ENCODE measurements at places on chromosomes 16 and 17.

DNA sequence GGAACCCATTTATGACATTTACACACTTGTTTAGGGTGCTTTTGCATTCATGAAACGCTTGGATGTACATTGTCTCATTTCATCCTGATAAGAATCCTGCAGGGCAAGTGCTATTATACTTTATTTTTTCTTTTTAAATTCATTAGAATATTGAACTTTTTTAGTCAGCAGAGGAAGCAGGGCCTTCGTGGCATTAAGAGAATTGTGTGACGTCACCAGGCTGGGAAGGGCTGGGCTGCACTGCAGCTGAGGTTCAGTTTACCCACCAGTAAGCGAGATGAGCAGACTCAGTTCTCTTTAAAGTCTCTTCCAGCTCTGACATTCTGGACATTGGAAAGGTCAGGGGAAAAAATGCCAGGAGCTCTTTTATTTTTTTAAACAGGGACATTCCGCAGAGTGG is 159.0 kb downstream of the MRM1 start:
- no peak for DNase-seq

DNA sequence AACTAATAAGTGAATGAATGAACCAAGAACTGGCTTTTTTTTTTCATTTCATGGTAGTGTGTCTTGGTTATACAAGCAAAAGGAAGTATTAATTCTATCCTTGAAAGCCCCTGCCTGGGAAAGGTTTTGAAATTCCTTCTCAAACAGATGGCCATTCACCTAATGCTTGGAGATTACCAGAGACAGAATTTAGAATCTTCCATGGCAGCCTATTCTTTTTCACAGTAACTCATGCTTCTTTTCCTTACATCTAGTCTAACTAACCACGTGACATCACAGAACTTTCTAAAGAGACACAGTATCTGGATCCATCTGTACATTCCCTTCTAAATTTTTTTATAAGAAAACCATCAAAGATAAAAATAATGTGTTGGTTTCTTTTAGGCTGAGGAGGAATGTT is 151.6 kb downstream of the FTO start:
- DNase-seq, result no peak

DNA sequence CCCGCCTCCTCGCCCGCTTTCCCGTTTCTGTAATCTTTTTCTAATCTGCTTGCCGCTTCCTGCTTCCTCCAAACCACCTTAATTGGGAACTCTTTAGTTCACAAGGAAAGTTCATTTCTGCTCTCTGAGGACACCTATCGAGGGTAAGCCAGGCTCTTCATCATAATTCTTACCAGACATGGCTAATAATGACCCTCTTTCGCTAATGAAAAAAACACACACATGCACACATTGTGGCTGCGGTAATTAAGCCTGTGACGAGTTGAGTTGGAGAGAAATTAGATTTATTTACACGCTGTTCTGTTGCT is 100.6 kb downstream of the ZNF423 start:
- no peak for DNase-seq

GRCh38 chr16:89022051-89022836 is 45.2 kb upstream of the CBFA2T3 start:
- no peak for DNase-seq

DNA sequence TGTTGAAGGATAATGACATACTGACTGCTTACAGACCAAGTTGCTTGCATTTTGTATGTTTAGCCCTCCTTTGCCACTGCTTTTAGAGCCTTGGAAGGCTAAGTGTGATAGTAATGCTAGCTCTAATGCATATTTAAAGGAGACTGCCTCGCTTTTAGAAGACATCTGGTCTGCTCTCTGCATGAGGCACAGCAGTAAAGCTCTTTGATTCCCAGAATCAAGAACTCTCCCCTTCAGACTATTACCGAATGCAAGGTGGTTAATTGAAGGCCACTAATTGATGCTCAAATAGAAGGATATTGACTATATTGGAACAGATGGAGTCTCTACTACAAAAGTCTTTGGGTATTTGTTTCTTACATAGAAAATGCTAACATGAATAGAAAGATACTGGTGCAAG is 19.1 kb downstream of the CAPNS2 start:
- no peak for DNase-seq

GRCh38 chr16:66156538-66156937 is 210.0 kb upstream of the CDH5 start:
- DNase-seq, result no peak

GRCh38 chr17:59315866-59316265 is 15.6 kb upstream of the YPEL2 start:
- DNase-seq, result no peak

- no peak for DNase-seq
These were observed 85.9 kb upstream of the PLCG2 start for GRCh38 chr16:81693041-81693743.

- no peak for DNase-seq
These were observed 139.5 kb downstream of the ZNF423 start for GRCh38 chr16:49716339-49716934.

- DNase-seq, result no peak
These were observed 691.4 kb downstream of the CDH8 start for GRCh38 chr16:61344791-61345190.

DNA sequence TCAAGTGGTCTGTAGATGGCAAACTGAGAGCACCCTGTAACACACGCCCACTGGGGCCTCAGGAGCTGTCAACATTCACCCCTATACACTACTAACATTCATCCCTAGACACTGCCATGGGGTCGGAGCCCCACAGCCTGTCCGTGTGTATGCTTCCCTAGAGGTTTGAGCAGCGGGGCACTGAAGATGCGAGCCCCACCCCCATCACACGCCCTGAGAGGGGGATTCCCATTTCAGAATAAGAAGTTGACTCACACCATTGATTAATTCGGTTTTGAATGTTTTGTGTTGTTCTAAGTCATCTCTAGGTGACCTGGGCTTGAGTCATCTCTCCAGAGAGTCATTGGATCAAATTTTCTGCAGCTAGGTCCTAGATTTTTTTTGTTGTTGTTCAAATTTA is 37.3 kb upstream of the MMD start:
- DNase-seq, result no peak

GRCh38 chr17:73841431-73842060 is 197.3 kb upstream of the SDK2 start:
- DNase-seq, result no peak

DNA sequence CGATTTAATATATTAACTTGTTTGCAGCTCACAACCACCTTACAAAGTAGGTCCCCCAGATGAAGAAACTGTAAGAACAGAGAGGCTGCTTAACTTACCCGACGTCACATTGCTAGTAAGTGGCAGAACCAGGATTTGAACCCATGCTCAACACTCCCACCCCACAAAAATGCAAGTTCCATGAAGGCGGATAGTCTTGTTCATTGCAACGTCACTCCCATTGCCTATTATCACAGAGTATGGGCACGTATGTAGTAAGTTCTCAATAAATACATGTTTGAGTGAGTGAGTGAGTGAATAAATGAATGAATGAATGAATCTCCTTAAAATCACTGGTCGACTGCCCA is 1.1 kb downstream of the USP31 start:
- DNase-seq, result no peak

DNA sequence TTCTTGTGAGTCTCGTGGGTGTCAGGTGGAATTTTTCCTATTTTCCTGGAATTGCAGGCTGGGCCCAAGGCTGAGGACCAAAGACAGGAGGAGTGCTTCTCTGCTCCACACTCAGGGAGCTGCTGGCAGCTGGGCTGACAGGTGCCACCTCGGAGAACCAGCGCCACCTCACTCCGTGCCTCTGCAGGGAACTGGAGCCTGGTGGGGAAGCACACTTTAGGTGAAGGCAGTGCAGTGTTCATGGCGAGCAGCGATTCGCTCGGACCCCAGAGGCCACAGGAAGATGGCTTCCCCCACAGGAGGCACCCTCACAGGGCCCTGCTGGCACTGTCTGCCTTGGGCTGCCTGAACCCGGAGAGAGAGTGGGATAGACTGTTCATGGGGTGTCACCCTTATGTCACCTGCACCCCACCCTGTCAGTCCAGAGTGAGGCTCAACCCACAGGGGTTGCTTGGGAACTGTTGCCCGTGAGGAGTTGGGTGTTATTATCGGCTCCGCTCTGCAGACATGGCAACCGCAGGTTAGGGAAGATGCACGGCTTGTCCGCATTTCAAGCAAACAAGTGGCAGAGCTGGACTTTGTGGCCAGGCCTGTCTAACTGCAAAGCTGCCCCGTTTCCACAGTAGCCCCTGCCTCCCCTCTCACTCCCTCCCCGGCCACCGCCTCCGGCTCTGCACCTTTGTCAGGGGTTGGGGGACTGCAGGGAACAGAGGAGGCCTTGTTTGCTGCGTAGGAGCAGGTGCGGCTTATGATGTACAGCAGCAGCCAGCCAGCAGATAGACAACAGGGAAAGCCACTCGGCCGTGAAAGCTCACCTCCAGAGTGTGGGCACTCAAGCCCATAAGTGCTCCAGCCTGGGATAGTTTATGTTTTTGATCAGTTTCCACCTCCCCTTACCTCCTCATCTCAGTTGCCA is 15.5 kb downstream of the TBC1D24 start:
- DNase-seq, result no peak

DNA sequence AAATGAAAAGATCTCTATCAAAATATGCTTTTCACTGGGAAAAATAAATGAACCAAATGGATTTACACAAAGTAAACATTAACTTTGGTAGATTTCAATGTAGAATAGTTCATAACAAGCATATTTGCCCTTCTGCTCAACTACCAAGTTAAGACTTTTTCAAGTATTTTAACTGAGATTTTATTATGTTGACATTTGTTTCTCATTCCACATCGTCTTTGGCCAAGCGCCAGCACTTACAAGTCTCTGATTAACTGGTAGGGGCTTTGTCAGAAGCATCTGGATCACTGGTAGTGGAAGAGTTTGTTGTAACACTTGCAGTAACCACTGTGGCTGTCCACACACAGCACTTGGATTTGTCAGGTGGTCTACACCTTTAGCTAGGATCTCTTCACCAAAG is 22.9 kb downstream of the SLFN12L start:
- no peak for DNase-seq

GRCh38 chr17:4229627-4230541 is 33.9 kb downstream of the ANKFY1 start:
- DNase-seq, result no peak

- no peak for DNase-seq
These were observed 162.8 kb upstream of the CDH11 start for GRCh38 chr16:65284626-65285025.

DNA sequence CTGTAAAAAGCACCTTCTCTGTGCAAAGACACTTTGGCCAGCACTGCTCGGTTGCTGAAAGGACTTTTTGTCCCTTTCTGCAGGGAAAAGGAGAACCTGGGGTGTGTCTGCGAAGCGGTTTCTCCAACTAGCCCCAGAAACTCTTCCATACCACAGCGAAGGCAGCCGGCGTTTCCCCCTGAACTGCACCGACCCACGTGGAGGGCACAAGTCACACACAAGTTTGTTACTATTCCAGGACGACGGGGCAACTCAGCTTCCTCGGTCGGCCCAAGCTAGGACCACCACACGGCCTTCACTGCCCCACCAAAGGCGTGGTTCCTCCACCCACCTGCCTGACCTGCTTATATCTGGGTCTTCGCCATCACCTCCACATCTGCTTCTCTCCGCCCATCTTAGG is 1.9 kb downstream of the RTN4RL1 start:
- no peak for DNase-seq

DNA sequence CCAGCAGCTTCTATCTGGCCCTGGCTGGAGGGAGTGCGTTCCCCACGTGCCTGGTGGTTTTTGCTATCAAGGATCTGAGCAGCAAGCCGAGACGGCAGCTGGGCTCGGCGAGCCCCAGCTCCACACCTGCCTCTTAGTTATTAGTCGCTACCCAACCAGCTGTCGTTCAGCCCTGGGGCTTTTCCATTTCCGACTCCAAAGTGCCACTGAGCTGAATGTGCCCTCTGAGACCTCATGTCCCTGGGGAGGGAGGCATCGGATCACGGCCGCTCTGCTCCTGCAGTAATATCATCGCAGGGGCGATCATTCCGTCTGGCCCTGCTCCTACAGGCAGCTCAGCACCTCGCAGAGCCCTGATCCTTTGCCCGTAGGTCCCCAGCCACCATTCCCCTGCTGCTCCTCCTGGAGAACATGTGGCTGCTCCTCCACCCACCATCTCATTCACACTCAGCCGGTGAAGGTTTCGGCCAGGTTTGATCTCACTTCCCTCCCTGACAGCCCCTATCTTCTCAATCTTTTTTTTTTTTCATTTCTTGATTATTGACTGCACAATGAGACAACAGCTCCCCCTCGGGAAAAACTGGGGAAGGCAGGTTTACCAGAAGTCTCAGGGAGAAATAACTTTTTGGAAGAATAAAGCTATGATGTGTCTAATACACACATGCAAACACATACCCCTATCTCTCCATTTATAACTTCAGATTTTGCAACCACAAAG is 86.7 kb downstream of the ZFHX3 start:
- no peak for DNase-seq

- no peak for DNase-seq
These were observed 19.5 kb downstream of the PCTP start for GRCh38 chr17:55770196-55770870.

GRCh38 chr17:74055508-74056160 is 147.8 kb upstream of the RPL38 start:
- no peak for DNase-seq
